ENCODE measurements at places on chromosomes 13 and 19. TPM values are rescaled to one million over a fixed set of nuclear protein-coding genes. Genes with fewer than 3 reads are reported as not detected.

The RPS28 gene
- total RNA-seq: 1,112 TPM

The ZNF554 gene
- 3.1 TPM for total RNA-seq

The CEACAM20 gene
- not detected for total RNA-seq

The GPR42 gene
- total RNA-seq: not detected

The RNF17 gene
- total RNA-seq: not detected

The SIGLEC5 gene
- total RNA-seq: 0.41 TPM

The ZNF837 gene
- 0.81 TPM for total RNA-seq

The UQCRFS1 gene
- total RNA-seq: 172 TPM

The ETHE1 gene
- total RNA-seq: 13.5 TPM

GRCh38 chr13:50612717-50613116 lies 230.8 kb downstream of the DLEU7 start:
- no peak for DNase-seq
- no peaks in the 10 kb centered on the region for H3K4me1 ChIP-seq
- H3K4me3 ChIP-seq: no peak overlapping the region

- no peak for DNase-seq
- H3K27ac ChIP-seq: no peak overlapping the region
- no peaks in the 10 kb centered on the region for H3K27me3 ChIP-seq
- H3K4me3 ChIP-seq: no peak overlapping the region
- no peaks in the 10 kb centered on the region for H3K4me1 ChIP-seq
- no peaks in the 10 kb centered on the region for H3K36me3 ChIP-seq
Observed at GRCh38 chr13:80211566-80211965, 129.4 kb downstream of the SPRY2 start.

DNA sequence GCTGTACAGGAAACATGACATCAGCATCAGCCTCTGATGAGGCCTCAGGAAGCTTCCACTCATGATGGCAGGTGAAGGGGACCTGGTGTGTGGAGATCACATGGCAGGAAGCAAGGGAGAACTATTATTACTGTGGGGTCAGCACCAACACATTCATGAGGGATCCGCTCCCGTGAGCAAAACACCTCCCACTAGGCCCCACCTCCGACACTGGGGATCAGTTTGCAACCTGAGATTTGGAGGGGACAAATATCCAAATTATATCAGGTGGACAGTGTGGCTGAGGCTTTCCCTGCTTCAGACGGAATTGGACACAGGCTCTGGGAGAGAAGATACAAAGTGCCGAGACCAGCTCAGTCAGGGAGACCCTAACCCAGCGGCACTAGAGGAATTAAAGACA lies 5.7 kb upstream of the ZNF792 start:
- DNase-seq: no peak
- H3K36me3 ChIP-seq: no peaks in the 10 kb centered on the region
- H3K27ac ChIP-seq: no peak overlapping the region
- no peaks in the 10 kb centered on the region for H3K4me1 ChIP-seq
- H3K4me3 ChIP-seq: no peak overlapping the region

DNA sequence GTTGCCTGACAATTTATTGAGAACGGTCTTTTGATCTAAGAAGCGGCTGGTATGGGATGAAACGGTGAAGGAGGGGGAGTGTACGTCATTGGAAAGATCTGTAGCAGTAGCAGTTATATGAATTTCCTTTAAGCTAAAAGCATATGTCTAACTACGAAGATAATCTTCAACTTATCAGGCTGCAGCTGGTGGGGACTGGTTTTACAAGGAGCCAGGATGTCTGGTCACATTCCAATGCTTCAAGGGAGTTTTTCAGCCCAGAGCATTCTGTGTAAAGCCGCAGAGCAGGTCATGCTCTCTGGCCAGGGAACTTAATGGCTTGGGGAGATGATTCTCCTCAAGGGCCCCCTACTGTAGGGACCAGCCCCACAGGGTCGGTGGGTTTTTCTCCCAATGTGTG lies 29.2 kb downstream of the CLEC4M start:
- DNase-seq: no peak
- no peak overlapping the region for H3K4me3 ChIP-seq
- H3K36me3 ChIP-seq: no peaks in the 10 kb centered on the region
- no peaks in the 10 kb centered on the region for H3K4me1 ChIP-seq

- no peaks in the 10 kb centered on the region for H3K4me1 ChIP-seq
- no peaks in the 10 kb centered on the region for H3K27me3 ChIP-seq
- H3K36me3 ChIP-seq: no peaks in the 10 kb centered on the region
- no peak overlapping the region for H3K27ac ChIP-seq
- no peak overlapping the region for H3K4me3 ChIP-seq
- no peak for DNase-seq
Observed at GRCh38 chr19:29478578-29479565, 46.9 kb upstream of the VSTM2B start.

GRCh38 chr19:11814700-11815035 lies 595 bp downstream of the ZNF440 start:
- peak overlapping the region; percentile 86 for H3K27ac ChIP-seq
- DNase-seq: no peak
- no peaks in the 10 kb centered on the region for H3K27me3 ChIP-seq
- peaks cover 17% of the 10 kb centered on the region for H3K36me3 ChIP-seq
- H3K4me1 ChIP-seq: peaks cover 25% of the 10 kb centered on the region

DNA sequence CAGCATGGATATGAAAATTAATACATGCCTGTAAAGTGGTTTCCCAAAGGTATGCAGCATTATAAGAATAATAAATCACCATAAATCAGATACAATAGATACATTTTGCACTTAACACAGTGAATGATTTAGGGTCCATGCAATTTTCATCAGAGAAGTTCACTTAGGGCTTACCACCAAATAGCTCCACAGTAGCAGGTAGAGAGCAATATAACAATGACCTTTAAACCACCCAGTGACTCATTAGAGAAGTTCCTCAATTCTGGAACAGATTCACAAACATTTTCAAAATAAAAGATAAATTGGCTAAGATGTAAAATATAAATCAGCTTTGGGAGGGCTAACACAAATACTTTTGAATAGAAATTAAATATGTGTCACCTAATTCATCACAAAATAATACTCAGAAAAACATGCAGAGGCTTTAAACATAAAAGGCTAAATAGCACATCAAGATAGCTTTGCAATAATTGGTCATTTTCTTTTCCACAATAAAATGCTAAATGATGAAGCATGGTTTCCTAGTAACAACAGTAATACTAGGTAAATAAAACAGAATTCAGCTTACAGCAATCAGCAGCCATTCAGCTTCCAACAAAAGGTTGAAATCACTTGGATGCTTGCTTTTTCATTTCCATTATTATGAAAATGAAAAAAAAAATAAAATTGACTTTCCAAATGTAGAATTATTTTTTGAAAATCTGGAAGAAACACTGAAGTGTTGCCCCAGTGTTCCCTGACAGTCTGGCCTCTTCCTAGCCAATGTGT lies 84.3 kb upstream of the NBEA start:
- no peaks in the 10 kb centered on the region for H3K27me3 ChIP-seq
- no peaks in the 10 kb centered on the region for H3K36me3 ChIP-seq
- H3K4me3 ChIP-seq: no peak overlapping the region
- peaks cover 6% of the 10 kb centered on the region for H3K4me1 ChIP-seq

- H3K4me1 ChIP-seq: peaks cover 22% of the 10 kb centered on the region
- H3K4me3 ChIP-seq: peak overlapping the region; percentile 42
- H3K27ac ChIP-seq: no peak overlapping the region
- no peaks in the 10 kb centered on the region for H3K36me3 ChIP-seq
Observed at GRCh38 chr13:112893570-112894422, 75.2 kb upstream of the MCF2L start.

DNA sequence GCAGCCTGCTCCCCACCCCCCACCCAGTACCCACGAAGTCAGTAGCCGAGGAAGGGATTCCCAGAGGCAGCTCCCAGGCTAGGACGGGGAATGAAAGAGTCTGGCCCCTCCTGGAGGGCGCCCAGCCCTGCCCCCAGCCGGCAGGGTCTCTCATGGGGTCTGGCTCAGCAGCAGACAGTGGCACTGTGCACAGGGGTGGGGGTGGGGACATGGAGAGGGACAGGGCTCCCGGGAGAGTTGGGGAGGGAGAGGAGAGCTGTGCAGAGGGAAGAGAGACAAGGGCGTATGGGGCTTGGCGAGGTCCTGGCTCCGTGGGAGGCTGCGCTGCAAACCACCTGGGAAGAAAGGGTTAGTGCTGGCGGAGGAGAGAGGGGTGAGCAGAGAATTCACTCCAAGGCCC lies 27.7 kb upstream of the ASF1B start:
- H3K36me3 ChIP-seq: no peaks in the 10 kb centered on the region
- no peak overlapping the region for H3K4me3 ChIP-seq
- H3K4me1 ChIP-seq: peaks cover 21% of the 10 kb centered on the region
- H3K27me3 ChIP-seq: no peaks in the 10 kb centered on the region

DNA sequence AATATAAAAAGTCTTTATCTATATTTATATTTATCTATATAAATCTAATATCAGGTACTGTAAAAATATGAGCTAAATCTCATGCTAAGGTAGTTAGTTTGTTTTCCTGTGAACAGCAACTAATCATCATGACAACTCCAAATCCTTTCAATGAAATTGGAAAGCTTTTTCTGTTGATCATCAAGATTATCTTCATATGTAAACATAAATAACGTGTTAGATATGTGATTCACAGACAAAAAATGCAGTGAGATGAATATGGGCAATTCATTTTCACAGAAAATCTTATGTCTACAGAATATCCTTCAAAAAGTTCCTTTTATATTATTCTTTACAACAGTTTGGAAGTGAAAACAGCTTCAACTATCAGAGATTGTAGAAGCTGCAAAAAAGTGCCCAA lies 41.7 kb upstream of the EEF1AKMT1 start:
- H3K4me1 ChIP-seq: peaks cover 50% of the 10 kb centered on the region
- H3K36me3 ChIP-seq: peaks cover 27% of the 10 kb centered on the region
- DNase-seq: no peak
- no peak overlapping the region for H3K4me3 ChIP-seq

- no peaks in the 10 kb centered on the region for H3K4me1 ChIP-seq
- H3K27me3 ChIP-seq: no peaks in the 10 kb centered on the region
- DNase-seq: no peak
- no peak overlapping the region for H3K27ac ChIP-seq
- no peaks in the 10 kb centered on the region for H3K36me3 ChIP-seq
Observed at GRCh38 chr13:83753912-83754624, 128.2 kb downstream of the SLITRK1 start.

GRCh38 chr13:106277484-106278154 lies 257.8 kb downstream of the EFNB2 start:
- no peaks in the 10 kb centered on the region for H3K36me3 ChIP-seq
- H3K4me3 ChIP-seq: peak overlapping the region; percentile 7
- H3K27me3 ChIP-seq: no peaks in the 10 kb centered on the region
- no peak overlapping the region for H3K27ac ChIP-seq

Data from heart right ventricle (tissue), 16 donors.